ENCODE measurements at places on chromosomes 3 and 15. TPM values are rescaled to one million over a fixed set of nuclear protein-coding genes. Genes with fewer than 3 reads are reported as not detected.

DNA sequence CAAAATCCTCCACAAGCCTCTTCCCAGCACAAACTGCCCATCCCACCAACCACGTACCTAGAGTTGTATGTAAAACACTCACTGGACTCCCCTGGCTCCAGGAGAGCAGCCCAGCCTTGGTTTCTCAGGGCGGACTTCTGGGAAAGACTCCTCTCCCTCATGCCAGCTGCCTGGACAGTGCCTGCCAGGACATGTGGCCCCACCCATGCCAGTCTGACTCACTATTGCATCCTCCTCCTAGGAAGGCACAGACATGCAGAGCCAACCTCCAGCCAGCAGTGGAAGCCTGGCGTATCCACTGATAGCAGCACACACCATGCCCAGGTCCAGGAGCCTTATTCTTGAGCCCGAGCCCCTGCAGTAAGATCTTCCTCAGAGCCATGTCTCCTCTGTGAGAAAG, 8.6 kb downstream of the PKM start:
- peak; percentile 77 for DNase-seq
- H3K4me1 ChIP-seq: peaks cover 27% of the 10 kb centered on the region
- no peak overlapping the region for H3K4me3 ChIP-seq
- H3K36me3 ChIP-seq: peaks cover 12% of the 10 kb centered on the region
- no peaks in the 10 kb centered on the region for H3K27me3 ChIP-seq

GRCh38 chr3:16060358-16060852, 114.1 kb upstream of the GALNT15 start:
- H3K4me1 ChIP-seq: no peaks in the 10 kb centered on the region
- DNase-seq: peak; percentile 90
- H3K27me3 ChIP-seq: no peaks in the 10 kb centered on the region
- peak overlapping the region; percentile 71 for H3K27ac ChIP-seq
- no peak overlapping the region for H3K4me3 ChIP-seq

DNA sequence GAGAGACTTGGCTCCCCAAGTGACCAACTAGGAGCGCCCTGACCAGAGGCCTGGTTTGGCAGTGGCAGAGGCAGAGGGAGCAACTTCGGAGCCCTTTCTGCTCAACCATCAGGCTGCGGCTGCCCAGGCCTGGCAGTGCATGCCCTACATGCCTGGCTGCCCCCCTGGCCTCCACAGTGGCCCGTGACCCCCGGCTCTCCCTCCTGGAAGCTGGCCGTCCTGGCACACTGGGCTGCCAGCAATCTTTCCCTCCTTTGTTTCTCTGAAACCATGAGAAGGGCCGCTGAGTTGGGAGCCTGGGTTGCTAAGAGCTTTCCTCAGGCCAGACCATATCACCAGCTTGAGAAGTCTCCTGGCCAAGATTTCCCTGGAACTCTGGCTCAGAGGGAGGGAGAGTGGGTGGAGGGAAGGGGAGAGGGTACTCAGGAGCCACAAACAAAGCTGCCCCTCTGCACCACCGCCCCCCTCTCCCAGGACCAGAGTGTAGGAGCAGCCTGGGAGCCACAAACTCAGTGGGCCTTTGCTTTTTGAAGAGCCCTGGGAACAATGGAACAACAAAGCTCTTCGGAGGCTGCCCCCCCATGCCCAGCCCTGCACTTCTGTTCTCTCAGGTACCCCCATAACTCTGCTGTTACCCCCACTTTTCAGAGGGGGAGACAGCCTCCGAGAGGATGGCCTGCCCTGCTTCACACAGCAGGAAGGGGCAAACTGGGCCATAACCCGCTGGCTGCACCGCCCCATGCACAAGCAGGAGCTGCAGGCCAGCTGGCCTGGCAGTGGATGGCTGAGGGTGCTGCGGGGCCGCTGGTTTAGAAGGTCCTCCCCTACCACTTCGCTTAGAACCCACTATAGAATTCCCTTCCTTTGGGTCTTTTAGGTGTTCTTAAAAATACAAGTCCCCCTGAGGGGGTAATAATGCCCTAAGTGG, 11.3 kb downstream of the CORO2B start:
- no peak overlapping the region for H3K4me3 ChIP-seq
- no peaks in the 10 kb centered on the region for H3K36me3 ChIP-seq

Gene STAC
- total RNA-seq: 17.4 TPM

Gene FHIT
- total RNA-seq: 6.1 TPM

DNA sequence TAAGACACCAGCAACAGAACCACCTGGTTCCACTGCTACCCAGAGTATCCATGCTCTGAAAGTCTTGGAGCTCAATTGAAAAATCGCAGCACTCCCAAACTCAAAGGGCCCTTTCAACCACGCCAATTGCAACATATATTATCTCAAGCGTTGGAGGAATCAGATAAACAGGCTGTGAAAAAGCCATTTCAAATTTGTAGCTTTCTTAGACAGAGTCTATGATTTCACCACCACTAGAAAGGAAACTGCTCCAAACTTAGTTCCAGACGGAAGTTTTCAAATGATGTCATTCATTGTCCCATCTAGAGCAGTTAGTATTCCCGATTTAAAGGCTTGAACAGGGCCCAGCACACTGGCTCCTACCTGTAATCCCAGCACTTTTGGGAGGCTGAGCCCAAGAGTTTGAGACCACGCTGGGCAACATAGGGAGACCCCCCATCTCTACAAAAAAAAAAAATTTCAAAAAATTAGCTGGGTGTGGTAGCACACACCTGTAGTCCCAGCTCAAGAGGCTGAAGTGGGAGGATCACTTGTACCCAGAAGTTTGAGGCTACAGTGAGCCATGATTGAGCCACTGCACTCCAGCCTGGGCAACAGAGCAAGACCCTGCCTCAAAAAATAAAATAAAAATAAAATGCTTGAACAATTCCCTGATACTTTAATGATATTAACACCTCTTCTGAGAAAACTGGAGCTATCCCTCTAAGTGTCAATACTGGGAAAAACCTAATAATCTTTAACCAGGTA, 16.8 kb downstream of the TNIK start:
- no peaks in the 10 kb centered on the region for H3K27me3 ChIP-seq
- H3K4me3 ChIP-seq: no peak overlapping the region
- DNase-seq: no peak
- H3K27ac ChIP-seq: no peak overlapping the region
- no peaks in the 10 kb centered on the region for H3K4me1 ChIP-seq

Gene OR5K2
- not detected for total RNA-seq

DNA sequence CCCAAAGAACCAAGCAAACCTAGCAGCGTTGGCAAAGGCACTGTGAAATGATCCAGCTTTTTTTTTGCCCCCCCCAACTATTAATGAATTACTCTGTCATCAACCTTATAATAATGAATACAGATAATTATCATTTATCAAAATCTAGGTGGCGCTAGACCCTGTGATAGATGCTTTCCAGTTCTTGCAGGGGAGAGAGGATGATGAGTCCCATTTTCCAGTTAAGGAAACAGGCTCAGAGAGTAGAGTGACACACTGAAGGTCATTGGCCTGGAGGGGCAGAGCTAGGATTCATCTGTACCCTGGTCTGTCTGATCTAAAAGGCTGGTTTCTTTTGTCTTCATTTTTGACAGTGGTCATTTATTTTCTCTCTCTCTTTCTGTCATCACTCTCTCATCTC, 5.0 kb downstream of the ACOX2 start:
- no peaks in the 10 kb centered on the region for H3K4me1 ChIP-seq
- H3K4me3 ChIP-seq: no peak overlapping the region
- H3K27ac ChIP-seq: no peak overlapping the region
- peaks cover 72% of the 10 kb centered on the region for H3K36me3 ChIP-seq

DNA sequence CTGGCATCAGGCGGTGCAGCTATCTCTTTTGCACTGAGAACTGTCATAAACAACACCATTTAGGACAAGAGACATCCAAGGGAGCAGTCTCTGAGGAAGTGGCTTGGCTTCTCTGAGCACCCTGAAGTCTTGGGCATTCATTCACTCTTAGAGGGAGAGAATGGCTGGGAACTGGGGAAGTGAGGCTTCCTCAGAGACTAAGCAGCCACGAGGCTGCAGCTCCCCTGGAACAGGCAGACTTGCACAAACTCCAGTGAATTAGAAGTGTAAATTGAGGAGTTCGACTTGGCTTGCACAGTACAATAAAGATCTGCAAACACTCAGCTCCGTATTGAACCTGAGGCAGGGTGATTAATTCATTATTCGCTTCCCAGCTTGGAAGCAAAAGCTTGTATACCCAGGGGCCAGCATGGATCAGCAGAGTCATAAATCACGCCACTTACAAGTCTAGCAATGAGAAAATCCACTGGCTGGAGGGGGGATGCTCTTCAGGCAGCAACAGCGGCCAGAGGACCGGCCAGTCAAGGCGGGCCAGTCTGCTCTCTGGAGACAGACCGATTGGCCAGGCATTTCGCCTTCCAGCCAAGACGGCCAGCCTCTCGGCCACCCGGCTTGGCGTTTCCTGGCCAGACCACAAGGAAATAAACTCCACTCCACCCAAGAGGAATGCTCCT, 118.8 kb upstream of the ADPGK start:
- no peak overlapping the region for H3K27ac ChIP-seq
- H3K4me3 ChIP-seq: no peak overlapping the region
- H3K27me3 ChIP-seq: no peaks in the 10 kb centered on the region

DNA sequence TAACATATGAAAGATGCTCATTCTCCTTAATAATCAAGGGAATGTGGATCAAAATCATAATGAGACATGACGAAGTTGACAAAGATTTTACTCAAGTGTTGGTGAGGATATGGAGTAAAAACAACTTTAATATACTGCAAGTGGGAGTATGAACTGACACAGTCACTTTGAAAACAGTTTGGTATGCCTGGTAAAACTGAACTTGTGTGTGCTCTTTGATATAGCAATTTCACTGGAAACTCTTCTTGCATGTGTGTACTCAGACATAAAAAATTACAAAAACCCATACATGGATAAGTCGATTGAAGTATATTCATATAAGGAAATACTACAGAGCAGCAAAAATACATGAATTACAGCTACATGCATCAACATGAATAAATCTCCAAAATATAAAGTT, 182.5 kb downstream of the NFKBIZ start:
- H3K36me3 ChIP-seq: no peaks in the 10 kb centered on the region
- H3K4me1 ChIP-seq: peaks cover 2% of the 10 kb centered on the region
- no peak overlapping the region for H3K4me3 ChIP-seq
- no peaks in the 10 kb centered on the region for H3K27me3 ChIP-seq

- H3K36me3 ChIP-seq: no peaks in the 10 kb centered on the region
- DNase-seq: peak; percentile 58
- no peaks in the 10 kb centered on the region for H3K4me1 ChIP-seq
- H3K27me3 ChIP-seq: no peaks in the 10 kb centered on the region
- H3K27ac ChIP-seq: peak overlapping the region; percentile 29
Observed at GRCh38 chr3:15315003-15315402, 17.4 kb downstream of the SH3BP5 start.

DNA sequence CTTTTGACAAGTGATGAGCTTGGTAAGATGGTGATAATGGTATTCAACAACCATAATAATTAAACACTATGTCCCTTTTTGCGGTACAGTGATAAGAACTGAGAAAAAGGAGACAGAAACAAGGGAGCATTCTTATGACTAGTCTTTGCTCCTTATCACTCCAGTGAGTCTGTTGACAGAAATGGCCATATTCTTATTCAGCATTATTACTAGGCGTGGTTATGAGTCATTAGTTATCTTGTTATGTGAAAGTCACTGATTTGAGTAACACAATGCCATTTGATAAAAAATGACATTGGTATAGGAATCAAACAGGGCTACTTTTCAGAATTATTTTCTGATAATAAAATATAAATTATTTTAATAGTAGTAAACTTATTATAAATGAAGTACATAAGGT, 193.5 kb downstream of the C3orf38 start:
- H3K27ac ChIP-seq: no peak overlapping the region
- no peaks in the 10 kb centered on the region for H3K36me3 ChIP-seq
- no peaks in the 10 kb centered on the region for H3K27me3 ChIP-seq
- H3K4me3 ChIP-seq: no peak overlapping the region

GRCh38 chr3:119309591-119309990, 15.4 kb downstream of the ARHGAP31 start:
- H3K27ac ChIP-seq: no peak overlapping the region
- no peaks in the 10 kb centered on the region for H3K27me3 ChIP-seq
- no peak for DNase-seq
- H3K36me3 ChIP-seq: no peaks in the 10 kb centered on the region
- no peak overlapping the region for H3K4me3 ChIP-seq
- peaks cover 14% of the 10 kb centered on the region for H3K4me1 ChIP-seq

- H3K27me3 ChIP-seq: no peaks in the 10 kb centered on the region
- peaks cover 13% of the 10 kb centered on the region for H3K4me1 ChIP-seq
- H3K4me3 ChIP-seq: no peak overlapping the region
- H3K36me3 ChIP-seq: no peaks in the 10 kb centered on the region
- H3K27ac ChIP-seq: no peak overlapping the region
Observed at GRCh38 chr3:59764171-59764570, 714.3 kb upstream of the CFAP20DC start.

GRCh38 chr3:32399030-32399620, 7.5 kb downstream of the CMTM7 start:
- no peaks in the 10 kb centered on the region for H3K27me3 ChIP-seq
- H3K4me1 ChIP-seq: peaks cover 16% of the 10 kb centered on the region
- no peak overlapping the region for H3K27ac ChIP-seq
- H3K36me3 ChIP-seq: no peaks in the 10 kb centered on the region
- H3K4me3 ChIP-seq: no peak overlapping the region

DNA sequence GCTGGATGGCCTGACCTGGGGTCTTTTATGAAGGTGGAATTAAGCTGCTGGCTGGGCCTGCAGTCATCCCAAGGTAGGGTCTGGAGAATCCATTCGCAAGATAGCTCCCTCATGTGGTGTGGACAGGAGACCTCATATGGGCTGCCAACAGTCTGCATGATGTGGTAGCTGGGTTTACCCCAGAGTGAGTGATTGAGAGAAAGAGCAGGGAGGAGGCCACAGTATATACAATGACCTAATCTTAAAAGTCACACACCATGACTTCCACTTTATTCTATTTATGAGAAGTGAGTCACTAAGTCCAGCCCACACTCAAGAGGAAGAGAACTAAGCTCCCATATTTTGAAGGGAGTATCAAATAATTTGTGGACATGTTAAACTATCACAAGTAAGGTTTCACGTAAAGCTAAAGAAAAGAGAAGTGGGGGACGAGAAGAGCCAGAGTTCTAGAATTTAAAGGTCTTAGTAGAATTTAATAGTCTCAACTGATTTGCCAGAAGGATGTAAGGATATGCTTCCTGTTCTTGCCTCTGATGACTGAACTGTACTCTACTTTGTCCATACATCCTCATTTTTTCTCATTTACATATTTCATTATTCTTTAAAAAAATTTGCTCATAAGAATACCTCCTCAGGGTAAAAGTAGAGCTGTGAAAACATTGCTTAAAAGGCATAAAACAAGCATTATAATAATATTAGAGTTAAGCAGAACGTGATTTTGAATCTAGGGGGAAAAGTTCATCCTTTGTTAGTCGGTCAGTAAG, 184.4 kb downstream of the PEX5L start:
- H3K27me3 ChIP-seq: no peaks in the 10 kb centered on the region
- H3K27ac ChIP-seq: no peak overlapping the region
- H3K4me1 ChIP-seq: no peaks in the 10 kb centered on the region
- no peak overlapping the region for H3K4me3 ChIP-seq
- no peaks in the 10 kb centered on the region for H3K36me3 ChIP-seq
- DNase-seq: no peak

Gene SEMA3G
- total RNA-seq: 3.9 TPM

- no peak overlapping the region for H3K4me3 ChIP-seq
- no peak for DNase-seq
- H3K4me1 ChIP-seq: peaks cover 5% of the 10 kb centered on the region
- H3K27ac ChIP-seq: no peak overlapping the region
- H3K27me3 ChIP-seq: no peaks in the 10 kb centered on the region
- no peaks in the 10 kb centered on the region for H3K36me3 ChIP-seq
Observed at GRCh38 chr3:124664804-124665203, 65.4 kb upstream of the UMPS start.

- H3K4me1 ChIP-seq: no peaks in the 10 kb centered on the region
- no peak overlapping the region for H3K27ac ChIP-seq
- H3K27me3 ChIP-seq: no peaks in the 10 kb centered on the region
- DNase-seq: no peak
- no peak overlapping the region for H3K4me3 ChIP-seq
Observed at GRCh38 chr15:48993380-48993779, 29.7 kb upstream of the SHC4 start.

Gene NOP10
- 160 TPM for total RNA-seq

Measured in sigmoid colon (tissue), 7 donors.